Frontal cortex (tissue), 4 donors: ENCODE measurements at places on chromosomes 12 and 14.

GRCh38 chr12:91210144-91210543, 27.5 kb upstream of the DCN start:
- DNase-seq, result no peak

DNA sequence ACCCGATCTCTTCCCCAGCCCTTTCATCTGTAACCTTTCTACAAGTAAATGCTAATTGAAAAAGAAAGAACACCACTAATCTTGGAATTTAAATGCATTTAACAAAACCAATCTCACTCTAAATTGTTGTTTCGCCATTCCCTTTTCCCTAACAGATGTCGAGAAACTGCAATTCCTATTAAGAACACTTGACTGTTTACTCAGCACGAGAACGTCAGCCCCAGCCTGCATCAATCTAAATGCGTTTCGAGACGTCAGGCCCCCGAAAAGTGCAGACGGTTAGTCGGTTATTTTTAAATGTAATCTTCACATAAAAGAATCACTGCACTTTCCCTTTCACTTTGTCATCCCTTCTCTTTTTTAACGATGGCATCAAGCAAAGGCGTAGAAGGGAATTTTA, 837.6 kb downstream of the VRK1 start:
- no peak for DNase-seq

GRCh38 chr12:10067264-10067663, 31.5 kb downstream of the CLEC1A start:
- no peak for DNase-seq

DNA sequence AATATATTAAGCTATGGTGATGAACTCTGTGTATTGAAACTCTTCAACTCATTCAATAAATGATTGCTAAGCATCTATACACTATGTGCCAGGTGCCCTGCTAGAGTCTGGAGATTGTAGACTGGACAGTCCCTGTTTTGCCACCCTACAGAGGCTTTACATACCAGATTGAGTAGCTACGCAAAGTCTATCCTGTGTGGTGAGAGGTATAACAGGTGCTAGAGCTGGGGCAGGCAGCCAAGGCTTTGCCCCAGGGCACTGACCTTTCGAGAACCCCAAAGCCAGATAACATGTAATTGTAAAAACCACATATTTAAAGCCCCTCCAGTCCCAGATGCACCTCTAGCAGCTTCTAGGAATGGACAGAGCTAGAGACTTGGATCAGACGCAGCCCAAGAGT, 52.8 kb downstream of the PPM1H start:
- DNase-seq, result no peak

- no peak for DNase-seq
These were observed 101.8 kb upstream of the EIF5 start for GRCh38 chr14:103232031-103232808.

DNA sequence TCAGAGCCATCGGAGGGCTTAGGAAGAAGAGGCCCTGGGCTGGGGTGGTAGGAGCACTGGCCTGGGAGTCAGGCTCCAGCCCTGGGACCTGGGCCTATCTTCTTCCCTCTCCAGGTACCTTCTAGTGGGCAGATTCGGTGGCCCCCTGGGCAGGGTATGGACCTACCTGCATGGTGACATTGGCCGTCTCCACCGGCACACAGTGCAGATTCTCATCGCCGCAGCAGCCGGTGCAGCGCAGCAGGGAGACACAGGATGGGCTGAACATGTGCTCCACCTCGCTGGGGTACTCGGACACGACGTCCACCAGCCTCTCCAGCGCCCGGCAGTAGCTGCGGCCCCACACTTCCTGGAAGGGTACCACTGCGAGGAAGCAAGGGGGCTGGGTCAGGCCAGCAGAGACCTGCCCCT, 6.2 kb downstream of the PGF start:
- DNase-seq, result no peak

DNA sequence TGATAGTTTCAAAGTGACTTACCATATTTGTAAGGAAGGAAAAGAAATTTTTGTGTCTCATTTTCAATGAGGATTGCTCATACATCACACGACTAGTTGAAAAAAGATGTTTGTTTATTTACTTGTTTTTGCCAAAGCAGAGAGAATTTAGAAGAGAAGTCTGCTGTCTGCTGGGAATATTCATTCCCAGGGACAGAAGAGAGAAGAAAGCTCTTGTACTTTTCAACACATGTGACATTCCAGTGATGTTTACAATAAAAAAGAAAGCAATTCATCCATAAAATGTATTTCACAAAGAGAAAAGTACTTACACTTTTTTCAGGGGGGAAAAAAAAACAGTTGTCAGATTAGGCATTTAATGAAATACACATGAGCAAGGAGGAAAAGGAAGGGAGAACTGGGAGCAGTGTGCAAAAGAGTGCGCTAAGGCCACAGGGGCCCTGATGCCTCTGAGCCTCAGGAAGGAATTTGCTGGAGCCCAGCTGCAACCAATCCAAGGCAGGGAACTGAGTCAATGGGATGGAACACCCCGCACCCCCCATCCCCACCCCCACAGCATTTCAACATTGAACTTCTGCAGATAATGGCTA, 115.0 kb downstream of the RPAP3 start:
- DNase-seq, result no peak

DNA sequence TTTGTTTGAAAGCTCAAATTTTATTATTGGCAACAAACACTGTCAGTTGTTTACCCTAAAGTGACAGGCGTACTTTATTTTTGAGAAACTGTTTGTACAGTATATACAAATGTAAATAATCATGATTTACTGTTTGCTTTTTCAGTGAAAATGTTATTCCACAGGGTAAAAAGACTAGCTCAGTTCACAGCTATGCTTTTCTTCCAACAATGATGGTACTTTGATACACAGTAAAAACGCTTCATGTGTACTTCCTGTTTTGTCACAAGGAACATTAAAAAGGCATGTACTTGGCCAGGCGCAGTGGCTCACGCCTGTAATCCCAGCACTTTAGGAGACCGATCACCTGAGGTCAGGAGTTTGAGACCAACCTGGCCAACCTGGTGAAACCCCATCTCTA, 53.7 kb downstream of the MON2 start:
- DNase-seq, result no peak

- DNase-seq, result no peak
These were observed 191.9 kb downstream of the NUBPL start for GRCh38 chr14:31752867-31753661.

DNA sequence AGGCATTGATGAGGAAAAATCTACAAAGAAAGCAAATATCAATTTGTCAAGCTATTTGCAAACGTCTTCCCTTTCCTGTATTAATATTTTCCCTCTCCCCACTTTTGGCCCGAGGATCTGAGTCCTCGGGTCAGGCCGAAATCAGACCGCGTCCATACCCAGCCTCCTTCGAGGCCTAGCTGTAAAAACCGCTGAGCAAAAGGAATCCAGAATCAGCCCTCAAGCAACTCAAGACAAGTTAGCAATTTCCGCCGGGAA, 353 bp upstream of the MAPK1IP1L start:
- DNase-seq, result no peak

- DNase-seq, result no peak
These were observed 11.8 kb downstream of the SLC6A12 start for GRCh38 chr12:202081-202731.

DNA sequence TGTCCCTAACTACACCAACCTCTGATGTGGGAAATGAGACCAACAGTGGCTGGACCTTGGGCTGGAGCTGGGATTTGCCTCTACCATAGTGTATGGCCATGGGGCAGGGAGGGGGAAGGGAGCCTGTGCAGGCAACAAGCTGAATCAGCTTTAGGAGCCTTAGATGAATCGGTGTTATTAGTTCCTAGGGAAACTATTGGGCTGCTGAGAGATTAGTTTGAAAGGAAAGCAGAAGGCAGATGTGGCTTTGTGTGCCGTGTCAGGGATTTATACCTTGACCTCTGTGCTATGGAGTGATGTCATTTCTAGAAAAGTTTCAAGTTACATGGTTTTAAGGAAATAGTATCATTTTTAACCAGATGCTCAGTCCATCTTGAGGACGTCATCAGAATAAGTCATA, 19.5 kb upstream of the GAS2L3 start:
- no peak for DNase-seq

GRCh38 chr12:19387161-19387560, 52.1 kb upstream of the AEBP2 start:
- DNase-seq, result no peak

DNA sequence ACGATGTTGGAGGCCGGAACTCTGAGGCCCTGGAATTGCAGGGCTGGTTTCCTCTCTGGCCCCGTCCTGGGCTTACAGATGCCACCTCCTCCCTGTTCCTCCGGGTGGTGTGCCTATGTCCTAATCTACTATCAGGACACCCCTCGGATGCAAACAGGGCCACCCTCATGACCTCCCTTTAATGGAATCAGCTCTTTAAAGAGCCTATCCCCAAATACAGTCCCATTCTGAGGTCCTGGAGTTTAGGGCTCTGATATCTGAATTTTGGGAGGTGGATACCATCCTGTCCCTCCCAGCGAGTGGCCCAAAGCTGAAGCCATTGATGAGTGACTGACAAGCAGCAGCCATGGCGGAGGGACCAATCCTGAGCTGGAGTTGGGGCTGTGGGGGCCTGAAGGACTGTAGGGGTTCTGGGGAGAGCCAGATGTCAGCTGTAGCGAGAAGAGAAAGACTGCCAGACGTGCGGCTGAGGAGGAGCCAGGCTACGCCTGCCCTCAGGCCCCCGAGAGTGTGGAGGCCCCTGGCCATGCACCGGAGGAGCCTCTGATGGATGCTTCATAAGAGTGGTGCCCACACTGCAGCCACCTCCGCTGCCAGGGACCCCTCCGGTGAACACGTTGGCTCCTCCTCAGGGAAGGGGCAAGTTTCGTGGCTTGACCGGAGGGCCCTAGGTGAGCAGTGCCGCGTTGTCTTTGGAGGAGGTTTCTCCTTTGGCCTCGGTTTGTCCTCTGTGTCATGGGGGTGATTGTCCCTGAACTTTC, 100.2 kb downstream of the KIF26A start:
- no peak for DNase-seq

GRCh38 chr12:65968359-65968758, 144.1 kb downstream of the HMGA2 start:
- no peak for DNase-seq

- no peak for DNase-seq
These were observed 42.1 kb downstream of the ATL1 start for GRCh38 chr14:50602035-50602434.

- no peak for DNase-seq
These were observed 904 bp downstream of the CACNA1C start for GRCh38 chr12:2053691-2054090.

DNA sequence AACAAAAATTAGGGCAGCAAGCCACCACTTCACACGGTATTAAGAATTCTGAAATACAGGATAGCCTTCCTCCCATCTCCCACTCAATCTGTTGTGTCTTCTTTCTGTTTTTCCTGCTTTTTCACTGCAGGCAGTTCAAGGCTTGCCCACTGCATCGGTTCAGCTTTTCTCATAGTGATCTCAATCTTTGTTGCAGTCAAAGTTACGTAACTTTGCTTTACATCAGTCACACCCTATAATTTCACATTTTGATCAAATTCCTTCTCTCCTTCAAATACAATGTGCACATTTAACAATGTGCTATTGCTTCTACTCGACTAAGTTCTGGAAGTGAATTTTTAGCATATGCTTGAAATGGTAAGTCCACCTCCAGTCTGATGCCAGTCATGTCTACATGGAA, 217.6 kb downstream of the EFCAB11 start:
- no peak for DNase-seq

DNA sequence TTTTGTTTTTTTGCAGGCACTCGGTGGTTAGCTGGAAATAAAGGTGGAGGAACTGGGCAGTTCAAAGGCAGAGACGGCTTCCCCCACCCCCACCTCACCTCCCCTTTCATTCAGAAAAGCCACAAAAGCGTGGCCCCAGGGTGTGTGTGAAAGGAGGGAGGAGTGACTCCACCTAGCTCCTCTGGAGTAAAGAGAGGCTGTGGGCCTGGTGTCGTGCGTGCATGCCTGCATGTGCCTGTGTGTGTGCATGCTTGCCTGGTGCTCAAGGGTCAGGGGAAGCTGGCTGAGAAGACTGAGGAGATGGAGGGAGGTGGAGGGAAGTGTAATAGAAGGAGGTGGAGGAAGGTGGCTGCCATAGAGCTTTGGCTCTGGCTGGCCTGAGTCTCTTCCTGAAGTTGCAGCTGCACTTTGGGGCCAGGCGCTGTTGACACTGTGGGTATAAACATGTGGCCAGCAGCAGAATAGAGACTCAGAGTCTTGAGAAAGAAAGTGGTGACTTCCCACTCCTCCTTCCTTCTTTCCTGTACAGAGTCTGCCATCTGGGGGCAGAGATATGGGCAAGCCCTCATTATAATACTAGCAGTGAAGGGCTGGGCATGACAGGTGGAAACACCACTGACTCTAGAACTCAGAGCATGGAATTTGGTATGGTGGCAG, 36.9 kb upstream of the SINHCAF start:
- no peak for DNase-seq

GRCh38 chr12:34391771-34392581, 369.7 kb downstream of the ALG10 start:
- no peak for DNase-seq

DNA sequence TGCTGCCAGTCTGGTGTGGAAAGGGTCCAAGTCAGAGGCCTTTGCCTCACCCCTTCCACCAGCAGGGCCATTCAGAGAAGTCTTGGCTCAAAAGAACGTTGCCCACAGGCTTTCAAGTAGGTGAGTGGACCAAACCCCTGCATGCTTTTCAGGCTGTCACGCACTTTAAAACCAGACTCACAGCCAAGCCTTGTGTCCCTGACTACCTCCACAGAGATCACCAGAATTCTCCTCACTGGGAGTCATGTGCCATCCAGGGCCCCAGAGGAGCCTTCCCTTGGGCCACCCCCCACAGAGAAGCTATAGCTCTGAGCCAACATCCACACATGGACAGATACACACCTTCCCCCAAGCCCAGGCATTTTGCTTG, 283.1 kb downstream of the DPF3 start:
- no peak for DNase-seq

DNA sequence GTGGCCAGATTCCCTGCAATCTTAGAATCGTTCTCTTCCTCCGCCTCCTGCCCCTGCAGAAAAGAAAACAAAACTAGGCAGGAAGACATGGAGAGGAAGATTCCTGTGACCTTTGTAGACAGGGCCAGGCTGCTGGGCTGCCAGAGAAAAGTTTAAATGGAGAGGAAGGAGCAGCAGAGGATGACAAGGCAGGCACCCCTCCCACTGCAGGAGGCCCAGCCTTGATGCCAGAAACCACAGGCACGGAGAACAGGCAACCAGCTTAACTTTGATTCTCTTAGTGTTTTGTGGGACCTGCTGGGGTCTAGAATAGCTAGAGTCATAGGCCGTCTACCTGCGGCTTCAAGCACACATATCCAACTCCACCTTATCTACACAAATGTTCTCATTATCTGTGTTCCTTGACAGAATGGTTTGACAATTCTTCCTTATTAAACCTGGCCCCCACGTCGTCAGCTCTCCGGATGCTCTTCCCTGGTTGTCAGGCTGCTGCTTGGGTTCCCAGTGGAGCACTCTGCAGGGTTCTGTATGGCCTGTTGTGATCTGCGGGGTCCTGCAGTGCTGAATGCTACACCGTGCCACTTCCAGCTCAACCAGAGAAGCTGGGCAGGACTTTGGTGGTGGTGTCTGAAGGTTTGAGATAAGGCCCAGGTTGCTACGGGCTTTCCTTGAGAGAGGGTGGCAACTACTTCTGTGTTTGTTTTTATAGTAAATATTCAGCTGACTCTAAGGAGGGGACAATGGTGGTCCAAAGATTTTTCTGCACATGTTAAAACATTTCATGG, 609.5 kb downstream of the AACS start:
- DNase-seq, result no peak
